ENCODE measurements at places on chromosomes 11 and 22.
A peak's percentile ranks its signal among the peaks of the same experiment; 100 is the strongest.

DNA sequence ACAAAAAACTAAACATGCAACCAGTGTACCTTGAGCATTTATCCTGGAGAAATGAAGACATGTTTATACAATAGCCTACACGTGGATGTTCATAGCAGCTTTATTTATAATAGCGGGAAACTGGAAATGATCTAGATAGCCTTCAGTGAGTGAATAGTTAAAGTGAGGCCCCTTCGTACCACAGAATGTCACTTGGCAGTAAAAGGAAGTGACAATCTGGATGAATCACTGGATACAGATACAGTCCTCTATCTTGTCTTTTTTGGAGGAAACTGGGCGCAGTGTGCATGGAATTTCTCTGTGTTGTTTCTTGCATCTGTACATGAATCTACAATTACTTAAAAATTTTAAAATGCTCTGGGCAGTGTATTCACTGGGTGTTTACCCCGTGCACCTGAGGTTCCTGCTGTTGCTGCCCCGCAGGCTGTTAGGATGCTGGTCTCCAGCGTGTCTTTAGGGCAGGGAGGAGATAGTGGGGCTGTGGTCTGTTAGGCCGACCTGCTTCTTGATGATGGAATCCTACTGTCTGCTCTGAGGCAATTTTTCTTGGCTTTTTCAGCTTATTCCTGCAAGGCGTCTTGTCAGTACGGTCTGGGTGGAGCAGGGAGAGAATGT lies 23.2 kb downstream of the DERL3 start:
- no peak for DNase-seq

DNA sequence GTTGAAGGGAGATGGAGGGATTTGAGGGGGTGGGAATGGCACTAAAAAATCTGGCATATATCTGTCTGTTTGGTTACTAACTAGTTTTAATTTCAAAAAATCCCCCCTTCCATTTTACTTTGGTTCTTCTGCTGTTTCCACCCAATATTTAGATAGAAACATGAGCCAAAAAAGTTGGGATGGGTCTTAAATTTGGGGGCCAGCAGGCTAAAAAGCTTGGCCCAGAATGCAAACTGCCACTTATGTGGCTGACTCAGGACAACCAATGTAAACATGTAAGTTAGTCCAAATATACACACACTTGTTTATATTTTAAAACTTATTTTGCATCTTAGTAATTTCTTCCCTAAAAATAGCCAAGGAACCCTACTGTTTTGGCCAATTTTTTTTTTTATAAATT lies 35.7 kb downstream of the LGR4 start:
- no peak for DNase-seq

DNA sequence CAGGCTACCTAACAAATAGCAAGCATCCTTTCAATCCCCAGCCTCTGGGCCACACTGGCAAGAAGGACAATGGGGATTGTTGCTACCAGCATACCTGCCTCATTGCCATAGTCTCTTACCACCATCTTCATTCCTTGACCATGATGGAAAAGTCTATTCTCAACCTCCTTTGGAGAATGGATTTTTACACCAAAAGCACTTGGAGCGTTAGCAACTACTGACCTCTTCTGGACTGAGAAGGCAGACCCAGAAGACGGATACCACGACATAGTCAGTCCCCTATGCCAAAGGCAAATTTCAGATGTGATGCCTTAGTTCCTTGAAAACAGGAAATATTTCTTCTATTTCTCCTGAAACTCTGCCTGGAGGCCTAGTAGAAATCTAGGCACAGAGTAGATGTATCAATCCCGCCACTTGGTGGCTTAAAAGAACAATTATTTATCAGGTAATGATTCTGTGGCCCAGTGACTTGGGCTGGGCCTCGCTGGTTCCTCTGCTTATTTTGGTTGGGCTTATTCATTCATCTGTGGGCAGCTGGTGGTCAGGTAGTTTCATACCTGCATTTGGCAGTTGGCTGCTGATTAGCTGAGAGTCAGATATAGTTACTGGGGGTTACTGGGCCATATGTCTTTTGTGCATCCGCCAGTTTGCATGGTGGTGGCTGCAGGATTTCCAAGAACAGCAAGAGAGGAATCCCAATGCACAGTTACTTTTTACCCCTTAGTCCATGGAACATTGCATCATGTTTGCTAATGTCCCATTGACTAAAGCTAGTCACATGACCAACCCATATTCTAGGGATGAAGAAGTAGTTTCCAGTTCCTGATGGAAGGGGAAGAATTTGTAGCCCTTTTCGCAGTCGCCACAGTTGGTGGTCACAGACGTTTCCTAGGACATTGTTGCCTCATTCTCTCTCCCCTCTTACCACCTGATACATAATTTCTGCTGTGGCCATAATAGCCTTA lies 75.2 kb downstream of the DHCR7 start:
- peak; percentile 53 for DNase-seq

DNA sequence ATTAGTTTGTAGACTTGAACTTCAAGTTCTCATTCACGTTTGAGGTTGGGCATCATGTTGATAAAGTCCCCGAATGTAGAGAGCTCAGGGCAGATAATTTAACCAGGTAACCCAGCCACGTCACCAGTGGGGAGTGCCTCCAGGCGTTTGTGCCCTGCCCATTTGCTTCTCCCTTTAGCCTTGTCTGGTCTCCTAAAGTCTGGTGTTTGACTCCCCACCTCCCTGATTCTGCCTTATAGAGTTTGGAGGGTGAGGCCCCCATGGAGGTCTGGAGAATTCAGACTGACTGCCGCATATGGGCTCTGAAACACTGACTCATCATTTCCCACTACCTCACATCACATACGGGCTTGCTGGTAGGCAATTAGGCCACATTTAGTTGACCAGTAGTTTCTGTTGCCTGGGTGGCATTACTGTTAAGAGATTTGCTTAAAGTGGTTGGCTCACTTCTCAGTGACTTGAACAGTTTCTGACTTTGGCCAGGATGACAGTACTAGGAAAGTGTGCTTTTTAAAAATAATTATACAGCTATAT lies 99.3 kb upstream of the GAL start:
- DNase-seq, result no peak

- DNase-seq, result no peak
These were observed 916.8 kb downstream of the METTL15 start for GRCh38 chr11:29025001-29025400.

DNA sequence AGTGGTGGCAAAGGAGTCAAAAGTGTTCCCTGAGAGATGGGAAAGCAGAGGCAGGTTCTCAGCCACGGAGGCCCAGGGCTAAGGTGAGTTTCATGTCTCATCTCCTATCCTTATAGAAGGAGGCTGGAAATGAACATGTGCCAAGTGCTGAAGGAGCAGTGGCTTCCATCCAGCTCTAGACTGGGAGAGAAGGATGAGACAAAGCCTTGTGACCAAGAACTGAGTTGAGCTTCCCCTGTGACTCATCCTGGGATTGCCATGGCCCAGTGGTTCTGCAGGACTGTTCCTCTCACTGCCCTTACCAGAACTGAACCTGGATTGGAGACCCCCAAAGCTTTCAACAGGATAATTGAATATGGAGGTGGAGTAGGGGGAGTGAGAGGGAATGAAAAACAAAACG lies 16.7 kb upstream of the OR9Q1 start:
- DNase-seq, result peak; percentile 83

- no peak for DNase-seq
These were observed 867.1 kb downstream of the BRD1 start for GRCh38 chr22:48960576-48960975.

DNA sequence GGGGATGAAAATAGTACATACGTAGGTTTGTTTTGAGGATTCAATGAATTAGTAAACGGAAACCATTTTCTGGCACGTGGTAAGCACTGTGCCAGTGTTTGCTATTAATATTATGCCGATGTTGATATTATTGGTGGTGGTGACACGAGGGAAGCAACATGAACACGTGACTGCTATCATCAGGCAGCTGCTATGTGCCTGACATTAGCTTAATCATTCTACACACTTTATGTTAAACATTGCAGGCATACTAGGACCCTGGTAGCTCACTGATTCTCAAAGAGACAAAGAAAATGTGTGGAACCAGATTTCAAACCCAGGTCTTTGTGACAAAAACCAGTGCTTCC lies 656 bp downstream of the SRRD start:
- DNase-seq, result no peak

GRCh38 chr11:64566042-64566914 lies 24.7 kb upstream of the SLC22A12 start:
- DNase-seq, result peak; percentile 40

DNA sequence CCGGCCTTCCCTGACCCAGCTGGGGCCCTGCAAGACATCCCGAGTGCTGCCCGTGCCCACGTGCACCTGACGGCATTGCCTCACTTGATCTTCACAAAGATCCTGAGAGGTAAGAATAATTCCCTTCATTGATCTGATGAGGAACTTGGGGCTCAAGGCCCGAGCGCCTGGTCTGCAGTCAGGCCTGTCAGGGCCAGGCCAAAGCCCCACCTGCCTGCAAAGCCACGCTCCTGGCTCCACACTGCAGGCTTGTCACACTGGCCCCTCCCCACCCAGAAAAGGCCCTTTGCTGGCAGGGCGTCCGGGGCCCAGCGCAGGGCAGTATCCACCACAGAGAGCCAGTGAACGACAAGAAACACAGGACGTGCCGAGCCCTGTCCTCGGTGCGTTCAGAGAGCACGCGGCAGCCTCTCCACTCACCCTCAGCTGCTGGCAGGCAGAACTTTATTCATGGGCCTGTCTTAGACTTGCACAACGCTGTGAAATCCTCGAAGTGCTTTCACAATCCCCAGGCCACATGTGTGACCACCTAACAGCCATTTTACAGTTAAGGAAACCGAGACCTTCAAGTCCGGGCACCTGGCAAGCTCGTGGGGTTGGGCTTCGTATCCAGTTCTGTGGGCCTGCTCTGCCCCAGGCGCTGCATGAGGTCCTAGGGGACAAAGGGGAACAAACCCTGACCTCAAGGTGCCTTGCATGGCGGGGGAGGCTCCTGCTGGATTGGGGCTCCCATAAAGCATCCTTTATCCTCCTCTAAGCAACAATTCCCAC lies 14.8 kb downstream of the KIAA0930 start:
- DNase-seq, result no peak

GRCh38 chr11:68581439-68581838 lies 102.9 kb upstream of the GAL start:
- no peak for DNase-seq

DNA sequence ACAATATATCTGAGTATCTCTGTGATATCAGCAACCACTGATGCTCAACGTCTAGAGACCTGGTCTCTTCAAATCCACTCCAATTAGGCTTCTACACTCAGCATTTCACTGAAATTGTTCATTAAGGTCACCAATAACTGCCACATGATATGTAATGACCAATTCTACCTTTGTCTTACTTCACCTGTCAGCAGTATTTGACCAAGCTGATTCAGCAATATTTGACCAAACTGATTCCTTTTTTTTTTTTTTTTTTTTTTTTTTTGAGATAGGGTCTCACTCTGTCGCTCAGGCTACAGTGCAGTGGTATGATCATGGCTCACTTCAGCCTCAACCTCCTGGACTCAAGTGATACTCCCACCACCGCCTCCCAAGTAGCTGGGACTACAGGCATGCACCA lies 5.6 kb downstream of the TSG101 start:
- DNase-seq, result no peak

DNA sequence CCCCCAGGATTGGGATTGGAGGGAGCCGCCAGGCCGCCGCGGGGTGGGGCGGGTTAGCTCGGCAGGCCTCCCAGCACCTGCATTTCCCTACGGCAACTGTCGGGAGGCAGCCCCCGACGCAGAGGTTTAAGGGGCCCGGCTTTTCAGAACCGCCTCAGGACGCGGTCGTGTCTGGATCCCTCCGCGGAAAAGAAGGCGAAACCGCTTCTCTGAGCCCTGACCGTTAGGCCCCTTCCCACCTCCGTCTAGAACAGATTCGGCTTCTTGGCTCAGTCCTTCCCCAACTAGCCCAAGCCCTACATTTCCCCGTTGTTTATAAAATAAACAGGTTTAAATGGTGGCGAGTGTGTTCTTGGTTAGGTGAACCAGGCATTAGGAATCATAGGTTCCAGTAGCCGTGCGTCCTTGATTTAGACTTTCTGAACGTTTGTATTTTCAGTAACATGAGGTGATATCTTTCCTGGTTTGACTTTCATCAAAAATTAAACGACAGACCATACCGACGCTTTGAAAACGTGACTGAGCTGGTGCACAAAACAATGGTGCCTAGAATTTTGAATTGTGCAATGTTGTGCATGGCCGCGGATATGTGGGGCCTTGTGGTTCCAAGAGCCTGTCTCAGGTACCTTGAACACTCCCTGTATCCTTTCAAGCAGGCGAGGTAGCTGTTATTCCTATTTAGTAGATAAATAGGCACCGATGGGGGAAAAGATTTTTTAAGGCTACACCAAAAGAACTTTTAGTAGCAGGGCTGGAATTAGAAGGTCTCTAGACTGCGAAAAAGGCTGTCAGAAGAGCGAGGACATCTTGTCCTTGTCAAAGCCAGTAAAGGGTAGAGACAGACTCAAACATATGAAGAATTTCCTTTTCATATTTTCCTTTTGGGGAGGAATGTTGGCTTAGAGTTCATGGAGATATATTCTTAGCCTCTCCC lies 1.2 kb upstream of the HSPA8 start:
- peak; percentile 57 for DNase-seq

DNA sequence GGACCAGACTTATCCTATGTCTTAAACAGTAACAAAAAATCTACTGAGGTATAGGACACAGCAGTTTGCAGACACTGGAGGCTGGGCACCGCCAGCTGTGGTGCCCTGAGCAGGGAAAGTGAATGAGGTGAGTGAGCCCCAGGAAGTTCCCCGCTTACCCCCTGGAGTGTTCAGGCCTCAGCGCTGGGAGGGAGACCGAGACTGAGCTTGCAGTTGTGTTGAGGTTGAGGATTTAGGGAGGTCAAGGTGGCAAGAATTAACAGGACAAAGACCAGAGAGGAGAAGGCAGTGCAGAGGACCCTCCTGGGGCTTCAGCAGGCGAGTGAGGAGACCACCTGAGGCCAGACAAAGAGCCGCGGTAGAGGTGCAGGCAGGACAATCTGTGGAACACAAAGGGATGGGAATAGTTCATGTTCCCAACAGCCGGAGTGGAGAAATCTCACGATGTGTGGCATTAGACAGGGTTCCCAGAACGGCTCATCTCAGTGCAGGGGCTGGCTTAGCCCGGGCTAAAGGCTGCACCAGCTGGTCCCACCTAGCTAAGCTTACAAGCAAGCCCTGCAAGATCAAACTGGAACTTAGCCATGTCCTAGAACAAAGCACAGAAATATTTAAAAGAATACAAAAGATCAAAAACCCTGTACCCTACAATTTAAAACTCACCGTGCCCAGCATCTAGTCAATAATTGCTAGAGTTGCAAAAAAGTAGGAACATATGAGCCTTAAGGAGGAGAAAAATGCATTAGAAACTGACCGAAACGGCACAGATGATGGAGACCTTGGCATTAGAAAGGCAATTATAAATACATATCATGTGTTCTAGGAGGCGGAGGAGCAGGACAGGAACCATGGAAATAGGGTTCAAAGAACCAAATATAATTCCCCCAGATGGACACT lies 47.4 kb upstream of the PITPNB start:
- no peak for DNase-seq

GRCh38 chr11:69500285-69501120 lies 19.0 kb downstream of the LINC01488 start:
- no peak for DNase-seq

- no peak for DNase-seq
These were observed 42.5 kb downstream of the RBFOX2 start for GRCh38 chr22:35986088-35986487.

GRCh38 chr11:125932301-125932700 lies 13.5 kb upstream of the VSIG10L2 start:
- DNase-seq, result no peak

Measured in ACHN (cell line).